Esophagus squamous epithelium (tissue), 5 donors: ENCODE measurements at places on chromosomes 12 and 14. TPM values are rescaled to one million over a fixed set of nuclear protein-coding genes. Genes with fewer than 3 reads are reported as not detected.

HOTAIR gene
- total RNA-seq, result not detected

DNA sequence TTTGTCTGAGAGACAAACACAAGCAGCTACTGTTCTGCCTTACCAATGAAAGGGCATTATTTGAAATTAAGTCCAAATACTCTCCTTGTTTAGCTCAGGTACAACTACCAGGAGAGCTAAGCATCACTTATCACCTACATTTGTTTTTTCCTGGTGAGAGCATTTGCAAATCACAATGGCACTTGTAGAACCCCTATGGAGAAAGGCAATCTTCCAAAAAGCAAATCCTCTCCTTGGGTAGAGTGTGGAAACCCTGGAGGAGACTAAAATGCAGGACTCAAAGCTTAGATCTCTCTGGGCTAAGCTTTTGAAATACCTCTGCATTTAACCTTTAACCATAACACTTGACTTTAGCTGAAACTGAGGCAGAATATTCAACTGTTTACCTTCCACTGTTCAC lies 20.8 kb downstream of the GTSF1 start:
- DNase-seq, result no peak
- H3K4me3 ChIP-seq, result no peak overlapping the region
- H3K27me3 ChIP-seq, result no peaks in the 10 kb centered on the region
- no peaks in the 10 kb centered on the region for H3K4me1 ChIP-seq
- H3K27ac ChIP-seq, result no peak overlapping the region

- peak overlapping the region; percentile 72 for H3K27ac ChIP-seq
- no peak for DNase-seq
- H3K4me1 ChIP-seq, result peaks cover 90% of the 10 kb centered on the region
- H3K27me3 ChIP-seq, result no peaks in the 10 kb centered on the region
Observed at GRCh38 chr12:110536834-110537604, 34.9 kb downstream of the RAD9B start.

RPL41 gene
- 3,601 TPM for total RNA-seq

GRCh38 chr12:107492393-107493134 lies 193.0 kb upstream of the PWP1 start:
- H3K4me3 ChIP-seq, result no peak overlapping the region
- H3K4me1 ChIP-seq, result no peaks in the 10 kb centered on the region
- H3K27ac ChIP-seq, result no peak overlapping the region
- no peaks in the 10 kb centered on the region for H3K36me3 ChIP-seq

DNA sequence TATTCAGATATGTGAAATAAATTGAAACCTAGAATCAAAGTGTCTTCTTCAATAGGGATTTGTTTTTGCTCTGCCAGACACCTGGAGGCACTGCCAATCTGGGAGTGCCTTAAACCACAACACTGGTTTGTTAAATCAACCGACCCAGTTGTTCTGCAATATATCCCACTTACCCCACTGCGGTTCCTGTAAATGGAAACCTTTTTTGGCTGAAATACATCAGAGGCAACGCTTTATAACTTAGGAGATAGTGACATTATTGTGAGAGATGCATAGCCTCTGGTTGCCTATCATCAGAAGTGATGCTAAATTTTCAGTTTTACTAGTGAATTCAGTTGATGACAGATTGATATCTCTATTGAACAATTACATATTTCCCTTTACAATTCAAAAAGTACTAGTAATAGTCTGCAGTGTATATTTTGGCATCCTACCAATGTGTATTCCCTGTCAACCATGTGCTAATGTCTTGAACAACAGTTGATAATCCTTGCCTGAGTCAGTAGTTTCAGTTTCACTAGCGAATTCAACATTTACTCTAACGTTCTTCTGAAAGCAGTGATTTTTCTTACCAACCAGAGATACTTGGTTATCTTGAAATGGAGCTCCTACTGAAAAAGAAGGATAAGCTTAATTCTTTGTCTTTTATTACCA lies 30.5 kb downstream of the PPP2R5C start:
- peak overlapping the region; percentile 32 for H3K4me3 ChIP-seq
- H3K27ac ChIP-seq, result no peak overlapping the region
- H3K27me3 ChIP-seq, result no peaks in the 10 kb centered on the region

GRCh38 chr12:50013361-50014147 lies 11.7 kb downstream of the RACGAP1 start:
- no peaks in the 10 kb centered on the region for H3K4me1 ChIP-seq
- H3K36me3 ChIP-seq, result no peaks in the 10 kb centered on the region
- no peak overlapping the region for H3K27ac ChIP-seq
- H3K27me3 ChIP-seq, result no peaks in the 10 kb centered on the region
- no peak overlapping the region for H3K4me3 ChIP-seq
- DNase-seq, result no peak

OTUB2 gene
- total RNA-seq, result 9.4 TPM

GRCh38 chr12:125320177-125320576 lies 254.9 kb downstream of the AACS start:
- H3K27ac ChIP-seq, result no peak overlapping the region
- H3K4me1 ChIP-seq, result no peaks in the 10 kb centered on the region
- no peak for DNase-seq
- no peaks in the 10 kb centered on the region for H3K36me3 ChIP-seq
- H3K4me3 ChIP-seq, result no peak overlapping the region

- H3K27me3 ChIP-seq, result no peaks in the 10 kb centered on the region
- no peak overlapping the region for H3K27ac ChIP-seq
- DNase-seq, result no peak
Observed at GRCh38 chr12:75414671-75415070, 23.8 kb downstream of the GLIPR1L2 start.

TMEM132C gene
- 7.6 TPM for total RNA-seq

EFCAB11 gene
- 8.0 TPM for total RNA-seq

ABCD2 gene
- total RNA-seq, result 0.11 TPM

NKX2-1 gene
- not detected for total RNA-seq

GRCh38 chr12:24360907-24361306 lies 411.4 kb upstream of the SOX5 start:
- H3K4me3 ChIP-seq, result no peak overlapping the region
- H3K27me3 ChIP-seq, result no peaks in the 10 kb centered on the region
- no peak overlapping the region for H3K27ac ChIP-seq
- DNase-seq, result no peak
- H3K36me3 ChIP-seq, result no peaks in the 10 kb centered on the region

TBX3 gene
- 2.0 TPM for total RNA-seq

ESYT1 gene
- 70.8 TPM for total RNA-seq

DNA sequence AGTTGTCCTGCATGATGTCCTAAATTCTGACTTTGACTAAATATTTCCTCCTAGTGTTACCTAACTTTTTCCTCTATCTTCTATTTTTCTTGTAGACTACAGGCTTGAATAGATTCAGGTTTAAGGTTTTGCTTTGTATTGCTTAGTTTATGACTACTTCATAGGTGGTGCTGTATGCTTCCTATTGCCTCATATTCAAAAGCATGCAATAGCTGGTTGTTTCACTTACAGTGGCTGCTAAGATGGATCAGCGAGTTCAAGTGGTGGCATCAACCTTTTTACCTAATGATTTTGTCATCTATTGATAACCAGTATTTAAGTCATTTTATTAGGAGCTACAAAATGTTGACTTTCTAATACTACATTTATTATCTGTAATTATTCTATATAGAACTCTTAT lies 36.3 kb upstream of the BICD1 start:
- no peaks in the 10 kb centered on the region for H3K4me1 ChIP-seq
- DNase-seq, result no peak
- no peaks in the 10 kb centered on the region for H3K27me3 ChIP-seq

SMOC1 gene
- not detected for total RNA-seq

GRCh38 chr12:82527165-82527780 lies 159.4 kb upstream of the TMTC2 start:
- H3K27me3 ChIP-seq, result no peaks in the 10 kb centered on the region
- DNase-seq, result no peak
- no peaks in the 10 kb centered on the region for H3K4me1 ChIP-seq
- no peak overlapping the region for H3K27ac ChIP-seq
- no peaks in the 10 kb centered on the region for H3K36me3 ChIP-seq

GRCh38 chr12:34298971-34299801 lies 276.9 kb downstream of the ALG10 start:
- H3K4me1 ChIP-seq, result no peaks in the 10 kb centered on the region
- no peak for DNase-seq
- H3K36me3 ChIP-seq, result no peaks in the 10 kb centered on the region
- H3K27ac ChIP-seq, result no peak overlapping the region
- no peaks in the 10 kb centered on the region for H3K27me3 ChIP-seq

GRCh38 chr12:2855546-2855945 lies 1.3 kb downstream of the TEX52 start:
- H3K36me3 ChIP-seq, result peaks cover 37% of the 10 kb centered on the region
- no peak overlapping the region for H3K27ac ChIP-seq
- no peaks in the 10 kb centered on the region for H3K4me1 ChIP-seq
- DNase-seq, result no peak

DNA sequence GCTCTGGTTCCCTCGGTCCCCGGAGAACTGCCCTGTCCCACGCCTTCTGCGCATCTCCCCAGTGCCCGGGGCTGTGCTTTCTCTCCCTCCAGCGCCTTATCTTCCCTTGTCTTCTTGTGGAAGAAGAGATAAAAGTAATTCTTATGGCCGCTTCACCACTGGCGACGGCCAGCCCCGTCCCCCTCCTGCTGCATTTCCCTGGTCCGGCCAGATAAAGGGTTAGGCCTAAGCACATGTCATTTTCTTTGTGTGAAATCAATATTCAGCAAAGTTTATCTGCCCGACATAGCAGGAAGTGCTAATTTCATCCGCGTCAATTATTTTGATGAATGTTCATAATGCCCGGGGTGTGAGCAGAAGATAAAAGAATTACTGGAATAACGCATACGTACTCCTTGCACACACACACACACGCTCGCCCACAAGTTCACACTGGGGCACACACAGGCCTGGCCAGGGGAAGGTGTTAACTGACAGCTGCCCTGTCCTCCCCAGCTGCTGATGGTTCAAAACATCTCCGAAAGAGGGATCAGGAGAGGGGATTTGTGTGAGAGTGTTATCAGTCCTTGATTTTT lies 177.7 kb upstream of the LHX5 start:
- H3K4me3 ChIP-seq, result no peak overlapping the region
- no peaks in the 10 kb centered on the region for H3K36me3 ChIP-seq
- no peaks in the 10 kb centered on the region for H3K27me3 ChIP-seq
- no peak for DNase-seq
- no peak overlapping the region for H3K27ac ChIP-seq

- H3K36me3 ChIP-seq, result peaks cover 66% of the 10 kb centered on the region
- DNase-seq, result no peak
- no peaks in the 10 kb centered on the region for H3K4me1 ChIP-seq
- no peak overlapping the region for H3K4me3 ChIP-seq
- H3K27me3 ChIP-seq, result no peaks in the 10 kb centered on the region
Observed at GRCh38 chr14:35631071-35631805, 97.3 kb downstream of the INSM2 start.

- H3K4me1 ChIP-seq, result peaks cover 4% of the 10 kb centered on the region
- H3K4me3 ChIP-seq, result no peak overlapping the region
- no peaks in the 10 kb centered on the region for H3K27me3 ChIP-seq
- no peak for DNase-seq
- no peaks in the 10 kb centered on the region for H3K36me3 ChIP-seq
Observed at GRCh38 chr12:69476276-69477017, 6.3 kb downstream of the FRS2 start.

GRCh38 chr14:70472253-70473159 lies 20.5 kb downstream of the ADAM21 start:
- no peaks in the 10 kb centered on the region for H3K27me3 ChIP-seq
- no peak overlapping the region for H3K27ac ChIP-seq
- no peaks in the 10 kb centered on the region for H3K4me1 ChIP-seq
- H3K4me3 ChIP-seq, result no peak overlapping the region
- DNase-seq, result no peak

PPP4R4 gene
- 1.7 TPM for total RNA-seq

GRCh38 chr14:24607635-24608514 lies 1.6 kb downstream of the GZMH start:
- no peak overlapping the region for H3K27ac ChIP-seq
- no peak for DNase-seq
- no peaks in the 10 kb centered on the region for H3K4me1 ChIP-seq
- no peaks in the 10 kb centered on the region for H3K36me3 ChIP-seq
- no peaks in the 10 kb centered on the region for H3K27me3 ChIP-seq

- no peaks in the 10 kb centered on the region for H3K4me1 ChIP-seq
- no peak overlapping the region for H3K4me3 ChIP-seq
- H3K27me3 ChIP-seq, result no peaks in the 10 kb centered on the region
- no peaks in the 10 kb centered on the region for H3K36me3 ChIP-seq
- no peak for DNase-seq
Observed at GRCh38 chr14:93945070-93945399, 17.9 kb downstream of the FAM181A start.

DNA sequence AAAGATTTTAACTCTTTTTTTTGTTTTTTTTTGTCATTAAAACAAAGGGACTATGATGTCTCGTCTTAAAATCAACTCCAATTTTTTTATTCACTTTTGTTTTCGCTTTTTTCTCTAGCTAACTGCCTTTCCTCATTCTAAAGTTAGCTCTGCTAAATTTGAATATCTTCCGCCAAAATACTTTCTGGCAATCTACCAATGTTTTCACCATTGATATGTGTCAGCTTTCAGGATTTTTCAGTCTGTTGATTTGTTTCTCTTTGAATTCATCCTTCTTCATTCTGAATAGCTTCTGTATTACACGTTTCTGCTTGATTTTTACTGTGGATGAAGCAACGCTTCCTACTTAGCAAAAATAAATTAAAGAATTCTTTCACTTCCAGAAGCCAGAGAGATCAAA lies 38.7 kb upstream of the NOVA1 start:
- H3K27ac ChIP-seq, result no peak overlapping the region
- H3K27me3 ChIP-seq, result no peaks in the 10 kb centered on the region
- H3K36me3 ChIP-seq, result no peaks in the 10 kb centered on the region
- no peaks in the 10 kb centered on the region for H3K4me1 ChIP-seq
- no peak overlapping the region for H3K4me3 ChIP-seq

RNASE8 gene
- not detected for total RNA-seq

TIGAR gene
- 5.1 TPM for total RNA-seq

DNA sequence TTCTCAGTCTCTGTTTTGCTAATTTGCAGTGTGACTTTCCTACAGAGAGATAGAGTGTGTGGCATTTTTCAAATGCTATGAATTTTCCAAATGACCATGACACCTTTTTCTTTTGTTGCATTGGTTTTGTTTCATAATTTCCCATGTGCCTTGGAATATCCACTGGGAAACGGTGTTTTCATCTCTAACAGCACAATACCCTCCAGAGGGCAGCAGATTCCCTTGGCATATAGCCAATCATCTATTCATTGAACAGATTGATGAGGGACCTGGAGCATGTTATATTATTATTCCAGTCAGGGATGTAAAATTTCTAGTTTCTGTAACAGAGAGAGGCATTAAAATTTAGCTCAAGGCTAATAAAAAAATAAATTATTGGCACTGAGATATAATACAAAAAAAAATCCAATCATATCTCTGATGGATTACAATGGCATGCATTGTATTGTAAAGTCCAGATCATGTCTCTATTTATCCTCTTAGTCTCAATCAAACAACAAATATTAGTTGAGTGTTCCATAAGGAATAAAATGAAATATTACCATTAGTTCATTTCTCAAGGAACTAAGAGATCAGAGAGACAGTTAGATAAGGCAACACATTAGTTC lies 29.6 kb upstream of the NTN4 start:
- no peak overlapping the region for H3K4me3 ChIP-seq
- H3K27ac ChIP-seq, result no peak overlapping the region
- no peaks in the 10 kb centered on the region for H3K27me3 ChIP-seq
- no peak for DNase-seq

ACVRL1 gene
- total RNA-seq, result 2.0 TPM

PPM1H gene
- total RNA-seq, result 0.09 TPM

- peak overlapping the region; percentile 3 for H3K4me3 ChIP-seq
- peaks cover 12% of the 10 kb centered on the region for H3K4me1 ChIP-seq
- DNase-seq, result no peak
Observed at GRCh38 chr12:9750276-9751203, 10.2 kb downstream of the CD69 start.
